ENCODE measurements at places on chromosomes 6 and 20.

DNA sequence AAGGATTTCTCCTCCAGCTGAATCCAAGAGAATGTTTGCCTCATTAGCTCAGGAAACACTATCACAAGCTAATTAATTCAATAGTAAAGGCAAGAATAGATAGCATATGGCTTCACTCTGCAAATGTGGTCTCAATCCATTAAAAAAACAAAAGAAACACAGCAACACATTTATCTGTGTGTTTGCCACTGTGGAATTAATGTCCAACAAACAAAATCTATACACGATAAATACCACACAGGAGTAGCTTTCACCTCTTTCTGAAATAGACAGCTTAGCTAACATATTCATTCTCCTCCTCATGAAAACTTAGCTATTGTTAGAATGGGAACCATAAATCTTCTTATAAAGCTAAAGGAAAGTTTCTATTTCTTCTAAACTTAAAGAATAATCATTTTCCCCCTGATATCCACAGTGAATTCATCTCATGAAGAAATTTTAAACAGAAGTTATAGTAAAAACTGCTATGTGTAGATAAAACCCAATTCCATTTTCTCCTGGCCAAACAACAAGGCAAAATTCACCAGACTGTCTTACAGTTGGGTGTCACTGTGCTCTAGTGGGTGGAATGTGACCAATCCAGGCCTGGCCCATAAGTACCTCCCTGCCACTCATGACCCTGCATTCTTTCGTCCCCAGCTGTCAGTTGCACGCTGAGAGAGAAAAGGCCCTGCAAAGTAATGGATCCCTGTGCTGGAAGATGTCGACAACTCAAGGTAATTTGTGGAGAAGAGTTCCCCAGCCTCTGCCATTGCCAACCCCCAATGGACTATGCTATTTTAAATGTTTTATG is 92.9 kb upstream of the NRSN1 start:
- no peak for DNase-seq

DNA sequence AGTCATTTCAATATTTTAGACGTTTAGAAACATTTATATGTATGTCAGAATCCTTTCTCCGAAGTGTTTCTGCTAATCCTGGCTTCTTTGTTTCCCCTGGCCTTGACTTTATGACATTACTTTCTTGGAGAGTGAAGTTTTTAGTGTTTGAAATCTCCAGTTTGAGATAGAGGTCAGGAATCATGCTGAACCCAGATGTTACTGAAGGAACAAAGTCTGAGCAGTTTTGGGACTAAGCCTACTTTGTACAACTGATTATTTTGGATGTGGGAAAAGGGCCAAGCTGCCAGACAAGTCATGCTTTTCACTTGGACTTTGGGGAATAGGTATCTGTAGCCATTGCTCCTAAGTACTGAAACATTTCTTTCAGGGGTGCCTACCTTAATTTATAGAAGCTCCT is 2.3 kb downstream of the RNF144B start:
- DNase-seq, result no peak

DNA sequence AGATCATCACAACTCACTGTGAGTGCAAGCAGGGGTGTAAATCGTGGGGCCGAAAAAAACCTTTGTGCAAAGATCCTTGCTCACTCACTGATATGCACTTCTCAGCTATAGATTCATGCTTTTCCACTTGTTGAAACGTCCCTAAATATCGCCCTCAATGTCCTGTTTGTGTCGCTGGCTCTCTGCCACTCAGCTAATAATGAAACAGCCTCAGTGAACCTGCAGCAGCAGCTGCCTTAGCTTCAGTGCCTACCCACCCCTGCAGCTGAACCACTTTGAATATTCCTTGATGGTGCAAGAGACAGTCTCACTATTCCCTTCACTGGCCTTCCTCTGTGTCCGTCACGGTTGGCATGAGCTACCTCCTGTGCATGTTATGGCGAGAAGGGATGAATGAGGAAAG is 128.9 kb upstream of the NAA20 start:
- DNase-seq, result no peak

DNA sequence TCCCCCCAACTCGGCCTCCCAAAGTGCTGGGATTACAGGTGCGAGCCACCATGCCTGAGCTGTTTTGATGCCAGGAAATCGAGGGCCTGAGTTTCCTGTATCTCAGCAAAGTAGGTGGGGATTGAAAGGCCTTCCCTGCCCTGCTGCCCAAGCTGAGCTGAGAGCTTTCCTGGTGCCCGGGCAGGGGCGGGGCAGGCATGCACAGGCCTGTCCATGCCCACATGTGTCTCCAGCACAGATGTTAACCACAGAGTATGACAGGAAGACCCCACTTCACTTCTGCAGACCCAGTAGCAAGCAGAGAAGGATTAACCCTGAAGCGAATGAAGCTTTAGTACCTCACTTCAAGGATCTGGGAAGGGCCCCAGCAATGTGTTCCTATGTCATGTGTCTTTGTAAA is 66.0 kb downstream of the GPR6 start:
- no peak for DNase-seq

DNA sequence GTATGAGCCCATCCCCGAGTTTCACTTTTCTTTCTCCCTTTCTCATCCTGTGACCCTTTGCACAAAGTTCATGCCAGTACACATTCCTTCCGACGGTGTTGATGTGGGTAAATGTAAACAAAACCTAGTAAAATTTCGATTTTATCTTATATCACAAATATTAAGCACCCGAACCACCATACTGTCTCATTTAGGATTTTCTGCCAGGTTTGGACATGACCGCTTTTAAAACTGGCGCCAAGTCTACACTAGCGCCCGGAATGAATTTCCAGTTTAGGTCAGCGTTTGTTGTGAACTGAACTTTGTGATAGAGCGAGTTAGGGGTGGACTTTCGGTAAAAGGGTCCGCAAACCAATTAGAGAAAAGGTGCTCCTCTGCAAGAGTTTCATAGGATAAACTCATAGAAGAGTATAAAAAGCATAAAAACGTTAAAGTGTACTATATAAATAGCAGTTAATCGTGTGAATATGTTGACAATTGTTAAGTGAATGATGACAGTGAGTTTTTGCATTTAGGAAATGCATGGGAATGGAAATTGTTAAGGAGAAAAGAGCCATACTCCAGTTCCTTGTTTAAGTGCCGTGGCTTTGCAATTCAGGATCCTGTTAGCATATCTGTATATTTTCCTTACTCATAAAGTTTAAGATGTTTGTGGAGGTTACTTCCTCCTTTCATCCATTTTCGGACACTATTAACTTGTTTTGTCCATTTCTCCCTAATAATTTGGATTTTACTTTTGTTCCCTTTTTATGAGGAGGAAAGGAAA is 937 bp downstream of the AKAP7 start:
- DNase-seq, result no peak

DNA sequence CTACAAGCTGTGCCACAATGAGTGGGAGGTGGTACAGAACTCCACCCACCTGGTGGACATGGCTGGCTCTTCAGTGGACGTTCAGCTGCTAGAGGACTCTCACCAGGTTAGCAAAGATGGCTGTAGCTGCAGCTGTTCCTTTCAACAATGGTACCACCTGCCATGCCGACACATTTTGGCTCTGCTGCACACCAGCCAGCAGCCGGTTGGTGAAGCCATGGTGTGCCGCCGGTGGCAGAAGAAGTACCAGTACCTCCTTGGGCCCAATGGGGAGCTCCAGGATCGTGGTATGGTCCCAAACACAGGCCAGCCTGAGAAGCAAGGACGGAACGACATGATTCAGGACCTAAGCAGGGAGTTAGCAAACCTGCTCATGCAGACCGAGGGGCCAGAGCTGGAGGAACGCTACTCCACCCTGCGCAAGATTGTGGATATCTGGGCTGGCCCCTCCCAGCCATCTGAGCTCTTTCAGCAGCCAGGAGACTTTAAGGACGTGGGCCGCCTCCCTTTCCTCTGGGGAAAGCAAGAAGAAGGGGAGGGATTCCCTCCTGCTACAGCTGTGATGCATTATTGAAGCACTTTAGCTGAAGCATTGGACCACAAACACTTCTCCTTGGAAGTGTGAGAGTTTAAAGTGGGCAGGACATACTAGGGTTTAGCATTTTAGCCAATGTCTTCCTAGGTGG is 2.8 kb upstream of the ZSWIM1 start:
- DNase-seq, result no peak

GRCh38 chr6:101413773-101414172 is 20.3 kb downstream of the GRIK2 start:
- DNase-seq, result no peak

- no peak for DNase-seq
Measured at GRCh38 chr6:143884216-143884900, 20.1 kb downstream of the ZC2HC1B start.

- DNase-seq, result no peak
Measured at GRCh38 chr6:157383471-157383870, 2.5 kb downstream of the ZDHHC14 start.

All from activated CD4-positive, alpha-beta T cell treated with anti-CD3 and anti-CD28 coated beads, Interleukin-2, amount 50 U/mL, for 4 hours (primary cell).